Activated T-helper 1 cell treated with anti-CD3 and anti-CD28 coated beads, Interleukin-2, amount 50 U/mL, for 16 hours (primary cell): ENCODE measurements at places on chromosomes 5 and 9.
A peak's percentile ranks its signal among the peaks of the same experiment; 100 is the strongest.

DNA sequence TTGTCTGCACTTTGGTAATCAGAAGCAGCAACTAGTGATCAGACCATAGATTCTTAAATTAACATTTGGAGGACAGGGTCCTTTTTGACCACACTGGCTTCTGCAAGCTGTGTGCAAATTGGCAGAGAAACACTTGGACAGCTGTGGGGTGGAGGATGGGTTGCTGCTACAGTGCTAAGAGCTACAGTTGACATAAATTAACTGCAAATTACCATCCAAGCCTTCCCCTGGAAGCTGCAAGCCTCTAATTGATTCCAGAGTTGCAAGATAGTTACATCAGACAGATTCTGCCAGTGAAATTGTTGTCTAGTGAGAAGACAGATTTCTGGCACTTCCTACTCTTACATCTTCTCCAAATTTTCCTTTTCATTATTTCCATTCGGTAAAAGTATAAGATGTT is 517.7 kb downstream of the DIRAS2 start:
- DNase-seq, result no peak

DNA sequence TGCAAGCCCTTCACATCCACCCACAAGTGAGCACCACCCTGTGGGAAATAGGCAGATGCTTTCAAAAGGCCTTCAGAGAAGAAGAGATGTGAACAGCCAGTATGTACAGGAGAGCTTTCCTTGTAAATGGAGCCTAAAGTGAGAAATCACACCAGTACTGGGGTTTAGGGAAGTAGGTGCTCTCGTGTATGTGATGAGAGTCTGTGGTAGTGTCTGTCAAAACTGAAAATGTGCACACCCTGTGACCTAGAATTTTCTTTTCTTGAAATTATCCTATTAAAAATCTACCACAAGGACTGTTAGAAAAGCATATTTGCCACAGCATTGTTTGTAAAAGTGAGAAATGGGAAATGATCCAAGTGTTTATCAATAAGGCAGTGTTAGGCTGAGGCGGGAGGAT is 16.6 kb downstream of the OTULINL start:
- no peak for DNase-seq

- DNase-seq, result no peak
These were observed 1755.4 kb upstream of the ACO1 start for GRCh38 chr9:30628915-30629567.

- DNase-seq, result no peak
These were observed 54.0 kb downstream of the AOPEP start for GRCh38 chr9:94780516-94780950.

GRCh38 chr9:108636013-108636412 is 219.8 kb downstream of the ACTL7B start:
- DNase-seq, result no peak

DNA sequence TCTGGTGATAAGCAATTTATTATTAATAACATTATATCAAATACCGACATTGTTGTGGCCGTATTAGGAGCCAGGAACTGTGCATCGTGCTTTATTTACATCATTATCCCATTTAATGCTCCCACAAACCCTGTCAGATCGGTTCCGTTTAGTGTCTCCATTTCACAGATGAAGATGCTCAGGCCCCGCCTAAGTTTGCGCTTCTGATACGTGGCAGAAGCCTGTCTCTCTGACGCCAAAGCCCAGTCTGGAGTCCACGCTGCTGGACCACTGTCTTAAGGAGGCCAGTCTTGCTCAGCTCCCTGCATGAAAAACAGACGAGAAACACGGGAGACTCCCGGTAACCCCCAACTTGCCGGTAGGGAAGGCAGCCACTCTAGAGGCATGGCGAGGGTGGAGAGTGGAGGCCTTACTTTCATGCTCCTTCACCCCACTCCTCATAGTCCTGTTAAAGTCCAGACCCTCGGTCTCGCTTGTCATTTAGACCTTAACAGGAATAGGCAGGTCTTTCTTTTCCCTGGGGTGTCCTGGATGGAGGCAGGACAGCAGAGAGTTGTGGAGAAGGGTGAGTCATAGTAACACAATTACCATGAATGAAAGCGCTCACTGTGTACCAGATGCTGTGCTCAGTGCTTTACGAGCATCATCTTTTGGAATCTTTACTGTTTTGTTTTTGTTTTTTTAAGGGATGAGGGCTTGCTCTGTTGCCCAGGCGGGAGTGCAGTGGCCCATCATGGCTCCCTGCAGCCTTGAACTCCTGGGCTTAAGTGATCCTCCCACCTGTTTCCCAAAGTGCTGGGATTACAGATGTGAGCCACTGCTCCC is 872 bp downstream of the TXNDC15 start:
- peak; percentile 9 for DNase-seq

DNA sequence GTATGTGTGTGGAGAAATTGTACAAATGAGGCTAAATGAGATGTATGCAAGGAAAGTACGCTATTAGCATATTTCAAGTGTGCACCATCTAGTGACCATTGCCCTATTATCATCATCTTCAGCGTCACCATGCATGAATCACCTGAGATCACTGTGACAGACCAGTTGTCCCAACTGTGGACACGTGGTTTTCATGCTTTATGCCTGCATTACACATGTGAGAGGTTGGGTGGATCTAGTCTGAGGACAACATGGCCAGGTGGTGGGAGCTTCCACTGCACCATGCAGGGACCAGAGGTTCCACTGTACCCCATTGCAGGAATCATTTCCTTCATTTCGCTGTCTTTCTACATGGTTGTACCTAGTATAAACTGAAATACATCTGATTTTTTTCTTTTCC is 329.8 kb downstream of the SLIT3 start:
- DNase-seq, result no peak

DNA sequence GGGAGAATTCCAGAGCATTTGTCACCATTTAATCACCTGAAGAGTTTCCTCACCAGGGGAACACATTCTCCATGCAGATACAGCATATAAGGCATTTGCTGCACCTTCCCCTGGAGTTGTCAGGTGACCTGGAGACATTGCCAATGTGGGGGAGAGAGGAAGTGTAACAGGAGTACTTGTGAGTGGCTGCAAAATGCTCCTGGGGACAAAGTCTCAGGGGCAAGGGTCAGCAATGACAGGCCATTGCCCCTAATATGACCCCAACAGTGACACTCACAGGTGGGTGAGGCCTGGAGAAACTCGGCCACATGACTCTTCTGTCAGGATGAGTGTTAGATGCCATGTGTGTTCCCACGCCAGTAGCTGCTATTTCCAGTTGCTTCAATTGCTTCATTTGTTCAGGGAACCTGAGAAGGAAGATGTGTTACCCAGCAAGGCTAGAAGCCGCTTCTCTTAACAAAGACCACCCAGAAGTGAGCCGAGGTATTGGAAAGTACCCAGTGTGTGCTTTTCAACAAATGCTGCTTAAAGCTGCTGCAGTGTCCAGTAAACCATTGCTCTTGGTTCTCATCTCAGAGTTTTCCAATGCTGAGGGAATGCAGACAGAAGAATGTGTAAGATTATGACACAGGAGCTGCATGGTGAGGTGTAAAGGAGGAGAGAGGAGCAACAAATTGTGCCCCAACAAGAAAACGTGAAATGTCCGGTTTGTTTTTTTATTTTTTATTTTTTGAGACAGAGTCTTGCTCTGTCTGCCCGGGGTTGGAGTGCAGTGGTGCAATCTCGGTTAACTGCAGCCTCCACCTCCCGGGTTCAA is 128.2 kb upstream of the SLC44A1 start:
- no peak for DNase-seq

DNA sequence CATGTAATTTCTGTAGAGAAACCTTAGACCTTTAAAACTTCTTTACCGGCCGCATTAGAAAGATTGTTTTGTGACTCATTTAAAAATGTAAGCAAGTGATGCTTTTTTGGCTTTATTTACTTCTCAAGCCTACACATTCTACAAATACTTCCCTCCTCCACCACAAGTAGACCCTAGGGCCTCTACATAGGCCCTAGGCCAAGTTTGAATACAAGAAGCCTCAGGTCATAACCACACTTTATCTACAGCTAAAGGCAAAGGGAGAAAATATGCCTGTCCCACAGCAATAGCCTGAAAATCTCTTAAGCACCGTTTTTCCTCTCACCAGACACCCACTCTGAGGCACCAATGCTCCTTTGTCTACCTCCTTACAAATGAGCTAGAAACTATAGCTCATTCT is 53.9 kb downstream of the CSNK1A1 start:
- no peak for DNase-seq

DNA sequence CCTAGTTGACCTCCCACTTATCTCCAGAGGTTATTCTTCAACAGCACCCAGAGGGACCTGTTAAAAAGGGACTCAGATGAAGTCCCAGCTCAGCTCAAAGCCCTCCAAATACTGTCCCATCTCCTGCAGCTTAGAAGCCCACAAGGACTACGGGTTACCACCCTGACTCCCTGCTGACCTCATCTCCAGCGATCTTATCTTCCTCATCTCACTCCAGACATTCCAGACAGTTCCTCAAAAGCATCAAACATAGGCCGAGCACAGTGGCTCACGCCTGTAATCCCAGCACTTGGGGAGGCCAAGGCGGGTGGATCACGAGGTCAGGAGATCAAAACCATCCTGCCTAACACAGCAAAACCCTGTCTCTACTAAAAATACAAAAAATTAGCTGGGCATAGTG is 263.8 kb upstream of the TLE4 start:
- no peak for DNase-seq

- DNase-seq, result no peak
These were observed 4.2 kb downstream of the MYORG start for GRCh38 chr9:34372467-34373011.

DNA sequence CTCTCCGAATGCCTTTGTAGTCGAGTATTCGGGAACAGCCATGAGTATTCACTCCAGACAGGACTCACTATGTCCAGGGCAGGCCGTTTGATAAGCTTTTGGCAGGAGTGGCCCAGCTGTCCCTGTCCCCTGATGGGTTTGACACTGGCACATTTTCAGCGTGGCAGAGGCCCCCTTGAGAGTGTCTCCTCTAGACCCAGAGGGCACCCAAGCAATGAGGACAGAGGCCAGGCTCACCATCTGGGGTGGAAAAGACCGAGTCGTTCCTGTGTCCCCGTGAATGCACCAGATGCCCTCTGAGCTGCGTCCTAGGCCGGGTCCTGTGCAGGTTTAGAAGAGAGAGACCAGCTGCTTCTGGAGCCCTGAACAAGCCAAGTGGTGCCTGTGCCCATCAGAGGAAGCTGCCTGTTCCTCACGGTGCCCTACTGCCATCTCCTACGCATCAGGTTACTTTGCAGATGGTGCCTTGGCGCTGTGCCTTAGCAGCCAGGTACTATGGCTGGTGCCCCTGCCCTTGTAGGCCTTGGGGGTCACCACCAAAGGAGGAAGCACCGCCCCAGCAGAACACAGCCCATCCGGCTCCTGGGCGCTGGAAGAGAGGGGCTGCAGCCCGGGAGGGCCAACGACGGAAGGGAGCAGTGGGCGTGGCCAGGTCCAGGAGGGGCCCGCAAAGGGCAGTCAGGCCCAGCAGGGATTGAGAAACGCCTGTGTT is 42.4 kb downstream of the LRSAM1 start:
- DNase-seq, result no peak

DNA sequence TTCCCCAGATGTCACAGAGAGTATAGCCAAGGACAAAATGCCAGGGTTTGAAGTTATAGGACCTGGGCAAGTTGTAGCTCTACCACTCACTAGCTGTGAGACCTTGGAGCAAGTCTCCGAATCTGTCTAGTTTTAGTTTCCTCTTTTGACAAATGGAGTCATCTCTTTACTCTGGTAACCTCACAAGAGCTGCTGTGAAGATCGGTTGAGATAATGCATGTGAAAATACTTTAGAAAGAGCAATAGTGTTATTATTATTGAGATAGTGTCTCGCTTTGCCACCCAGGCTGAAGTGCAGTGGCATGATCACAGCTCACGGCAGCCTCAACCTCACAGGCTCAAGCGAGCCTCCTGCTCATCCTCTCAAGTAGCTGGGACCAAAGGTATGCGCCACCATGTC is 117.9 kb upstream of the NR5A1 start:
- no peak for DNase-seq

GRCh38 chr5:139188558-139189270 is 9.5 kb downstream of the SIL1 start:
- DNase-seq, result no peak

- no peak for DNase-seq
These were observed 828.4 kb downstream of the TLR4 start for GRCh38 chr9:118532592-118532991.

- no peak for DNase-seq
These were observed 277.5 kb downstream of the MARCHF11 start for GRCh38 chr5:15902066-15902465.

DNA sequence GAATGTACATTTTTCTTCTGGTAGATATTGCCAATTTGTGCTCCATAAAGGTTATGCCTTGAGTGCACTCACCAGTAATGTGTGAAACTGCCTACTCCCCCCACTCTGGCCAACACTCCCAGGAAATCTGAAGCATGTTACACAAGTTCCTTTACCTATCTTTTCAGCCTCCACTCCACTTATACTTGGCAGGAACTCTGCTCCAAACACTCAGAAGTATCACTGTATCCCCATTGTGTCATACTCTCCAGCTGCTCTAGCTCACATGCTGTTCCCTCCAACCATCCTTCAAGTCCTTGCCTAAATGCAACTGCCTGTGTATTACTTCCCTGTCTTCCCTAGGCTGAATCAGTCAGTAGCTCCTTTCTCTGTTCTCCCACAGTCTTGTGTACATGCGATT is 28.3 kb downstream of the POU4F3 start:
- no peak for DNase-seq

DNA sequence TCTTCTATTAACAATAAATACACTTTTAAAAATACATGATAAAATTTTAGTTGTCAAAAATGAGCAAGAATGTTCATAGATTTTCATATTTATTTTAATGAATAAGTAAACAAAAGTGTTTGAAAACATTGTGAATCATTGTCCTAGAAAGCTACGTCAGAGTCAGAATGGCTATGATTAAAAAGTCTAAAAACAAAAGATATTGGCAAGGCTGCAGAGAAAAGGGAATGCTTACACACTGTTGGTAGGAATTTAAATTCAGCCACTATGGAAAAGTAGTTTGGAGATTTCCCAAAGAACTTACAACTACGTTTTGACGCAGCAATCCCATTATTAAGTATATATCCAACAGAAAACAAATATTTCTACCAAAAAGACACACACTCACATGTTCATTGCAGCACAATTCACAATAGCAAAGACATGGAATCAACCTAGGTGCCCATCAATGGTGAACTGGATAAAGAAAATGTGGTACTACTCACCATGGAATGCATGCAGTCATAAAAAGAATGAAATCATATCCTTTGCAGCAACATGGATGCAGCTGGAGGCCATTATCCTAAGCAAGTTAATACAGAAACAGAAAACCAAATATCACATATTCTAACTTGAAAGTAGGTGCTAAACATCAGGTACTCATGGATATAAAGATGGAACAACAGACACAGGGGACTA is 49.2 kb upstream of the FBXL17 start:
- no peak for DNase-seq

DNA sequence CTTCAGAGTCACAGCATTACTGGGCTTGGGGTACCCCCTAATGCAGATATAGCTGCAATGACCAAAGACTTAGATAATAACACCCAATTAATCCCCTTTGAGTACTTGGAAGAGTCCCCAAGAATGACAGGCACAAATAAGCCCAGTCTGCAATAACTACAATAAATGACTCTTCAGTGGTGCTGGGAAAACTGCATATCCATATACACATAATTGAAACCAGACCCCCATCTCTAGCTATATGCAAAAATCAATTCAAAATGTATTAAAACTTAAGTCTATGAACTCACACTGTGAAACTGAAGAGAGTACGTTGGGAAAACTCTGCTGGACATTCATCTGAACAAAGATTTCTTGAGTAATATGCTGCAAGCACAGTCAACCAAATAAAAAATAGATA is 422.5 kb downstream of the CDH18 start:
- DNase-seq, result no peak
